Occipital lobe (tissue), 3 donors: ENCODE measurements at places on chromosomes 2 and 18. TPM values are rescaled to one million over a fixed set of nuclear protein-coding genes. Genes with fewer than 3 reads are reported as not detected.

UGT1A3 gene
- total RNA-seq, result not detected

LIPG gene
- 18.2 TPM for total RNA-seq

ST3GAL5 gene
- 26.5 TPM for total RNA-seq

GYPC gene
- total RNA-seq, result 17.0 TPM

FMNL2 gene
- total RNA-seq, result 114 TPM

FBLN7 gene
- 0.62 TPM for total RNA-seq

FN1 gene
- 85.5 TPM for total RNA-seq

NPHP1 gene
- 4.4 TPM for total RNA-seq

ALS2 gene
- 79.7 TPM for total RNA-seq

NEMP2 gene
- total RNA-seq, result 3.4 TPM

ELOA2 gene
- not detected for total RNA-seq

AAK1 gene
- 37.7 TPM for total RNA-seq

LYPD6 gene
- total RNA-seq, result 14.3 TPM

ALKAL2 gene
- 2.0 TPM for total RNA-seq

SOCS6 gene
- total RNA-seq, result 59.6 TPM

SGPP2 gene
- 1.2 TPM for total RNA-seq

RAB17 gene
- total RNA-seq, result 0.16 TPM

SPC25 gene
- 3.4 TPM for total RNA-seq

ATP6V1B1 gene
- total RNA-seq, result not detected

EVX2 gene
- total RNA-seq, result not detected

SERPINB10 gene
- total RNA-seq, result not detected

GPR155 gene
- total RNA-seq, result 15.6 TPM

NAT8 gene
- total RNA-seq, result not detected

KIF3C gene
- 94.2 TPM for total RNA-seq

PROC gene
- total RNA-seq, result not detected

PSMA8 gene
- not detected for total RNA-seq

MAP3K19 gene
- 0.78 TPM for total RNA-seq

GLI2 gene
- 2.8 TPM for total RNA-seq

DSC3 gene
- total RNA-seq, result 0.78 TPM

FAM117B gene
- total RNA-seq, result 44.6 TPM

ARHGEF4 gene
- total RNA-seq, result 38.7 TPM

DSG1 gene
- total RNA-seq, result 0.16 TPM

HJURP gene
- 1.9 TPM for total RNA-seq
